ENCODE measurements at places on chromosomes 2 and 18. TPM values are rescaled to one million over a fixed set of nuclear protein-coding genes. Genes with fewer than 3 reads are reported as not detected.

DNA sequence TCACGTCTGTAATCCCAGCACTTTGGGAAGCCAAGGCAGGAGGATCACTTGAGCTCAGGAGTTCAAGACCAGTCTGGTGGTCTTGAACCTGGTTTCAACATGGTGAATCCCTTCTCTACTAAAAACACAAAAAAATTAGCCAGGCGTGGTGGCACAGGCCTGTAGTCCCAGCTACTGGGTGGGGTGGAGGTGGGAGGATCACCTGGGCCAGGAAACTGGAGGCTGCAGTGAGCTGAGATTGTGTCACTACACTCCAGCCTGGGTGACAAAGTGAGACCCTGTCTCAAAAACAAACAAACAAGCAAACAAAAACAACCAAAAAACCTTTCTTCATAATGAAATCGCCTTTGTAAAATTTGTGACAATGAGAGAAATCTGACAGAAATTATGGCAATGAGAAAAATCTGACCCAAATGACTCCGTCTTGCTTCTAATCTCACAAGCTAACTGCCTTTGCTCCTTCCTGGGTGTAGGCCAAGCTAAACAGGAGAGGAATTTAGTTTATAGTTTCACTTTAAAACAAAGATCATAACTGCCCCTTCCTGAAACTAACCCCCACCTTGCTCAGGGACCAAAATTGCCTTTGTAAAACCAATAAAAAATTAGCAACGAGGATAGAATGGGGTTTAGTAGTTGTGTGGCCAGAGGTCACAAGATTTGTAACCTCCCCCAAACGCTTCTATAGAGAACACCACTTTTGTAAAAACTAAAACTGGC is 60.7 kb upstream of the KIF5C start:
- no peak for DNase-seq

DNA sequence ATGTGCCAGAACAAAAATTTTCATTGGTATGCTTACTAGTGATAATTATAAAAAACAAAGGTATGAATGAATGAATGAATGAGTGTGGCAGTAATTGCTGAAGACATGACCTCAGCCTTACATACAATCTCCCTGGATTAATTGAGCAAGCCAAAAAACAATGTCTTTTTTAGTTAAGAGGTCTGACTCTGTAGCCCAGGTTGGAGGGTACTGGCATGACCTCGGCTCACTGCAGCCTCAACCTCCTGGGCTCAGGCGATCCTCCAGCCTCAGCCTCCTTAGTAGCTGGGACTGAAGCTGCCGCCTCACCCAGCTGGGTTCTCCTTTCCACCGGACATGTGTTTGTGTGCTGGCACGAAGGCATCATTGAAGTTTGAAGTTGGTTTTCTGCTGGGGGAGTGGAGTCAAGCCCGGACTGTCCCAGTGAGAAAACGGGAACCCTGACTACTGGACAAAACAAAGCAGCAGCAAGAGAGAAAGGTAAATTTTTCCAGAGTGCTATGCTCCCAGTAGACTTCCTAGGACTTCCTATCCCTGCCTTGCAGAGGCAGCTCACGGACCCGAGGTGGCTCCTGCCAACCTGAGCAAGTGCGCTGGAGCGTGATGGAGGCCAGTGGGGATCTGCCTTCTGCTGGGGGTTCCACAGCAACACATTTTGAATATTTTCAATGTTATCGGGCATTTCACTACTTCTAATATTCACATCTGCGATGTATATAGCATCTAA is 6.4 kb upstream of the IMP4 start:
- DNase-seq = no peak

DNA sequence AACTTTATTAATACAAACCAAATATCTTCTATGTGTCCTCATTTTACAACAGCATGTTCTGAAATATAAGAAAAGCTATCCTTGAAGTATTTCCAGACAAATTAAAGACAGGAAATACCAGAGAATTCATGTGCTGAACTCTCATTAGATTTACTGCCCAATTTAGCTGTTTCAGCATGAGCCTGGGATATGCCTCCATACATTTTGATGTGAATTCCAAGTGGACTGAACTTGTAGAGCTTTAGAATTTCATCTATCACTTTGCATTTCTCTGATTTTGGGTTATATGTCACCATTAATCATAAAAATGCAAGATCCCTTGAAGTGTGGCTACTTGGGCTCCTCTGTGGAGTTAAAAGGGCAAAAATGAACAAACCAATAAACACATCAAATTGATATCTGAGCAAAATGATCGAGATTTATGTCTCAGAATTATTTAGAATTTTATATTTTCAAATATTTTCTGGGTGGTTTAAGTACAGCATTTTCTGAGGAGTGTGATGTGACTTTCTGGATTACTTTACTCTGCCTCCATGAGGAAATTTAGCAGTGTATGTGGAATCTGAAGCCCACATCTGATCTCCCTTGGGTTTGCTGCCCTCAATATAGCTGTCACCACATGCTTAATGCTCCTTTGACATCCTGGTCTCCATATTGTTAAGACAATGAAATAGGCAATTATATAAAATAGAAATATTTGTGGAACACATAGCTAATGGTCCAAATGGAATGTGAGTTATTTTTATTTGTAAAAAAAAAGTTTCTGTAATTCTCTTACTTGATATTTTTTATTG is 206.6 kb upstream of the RBMS1 start:
- DNase-seq = no peak

DNA sequence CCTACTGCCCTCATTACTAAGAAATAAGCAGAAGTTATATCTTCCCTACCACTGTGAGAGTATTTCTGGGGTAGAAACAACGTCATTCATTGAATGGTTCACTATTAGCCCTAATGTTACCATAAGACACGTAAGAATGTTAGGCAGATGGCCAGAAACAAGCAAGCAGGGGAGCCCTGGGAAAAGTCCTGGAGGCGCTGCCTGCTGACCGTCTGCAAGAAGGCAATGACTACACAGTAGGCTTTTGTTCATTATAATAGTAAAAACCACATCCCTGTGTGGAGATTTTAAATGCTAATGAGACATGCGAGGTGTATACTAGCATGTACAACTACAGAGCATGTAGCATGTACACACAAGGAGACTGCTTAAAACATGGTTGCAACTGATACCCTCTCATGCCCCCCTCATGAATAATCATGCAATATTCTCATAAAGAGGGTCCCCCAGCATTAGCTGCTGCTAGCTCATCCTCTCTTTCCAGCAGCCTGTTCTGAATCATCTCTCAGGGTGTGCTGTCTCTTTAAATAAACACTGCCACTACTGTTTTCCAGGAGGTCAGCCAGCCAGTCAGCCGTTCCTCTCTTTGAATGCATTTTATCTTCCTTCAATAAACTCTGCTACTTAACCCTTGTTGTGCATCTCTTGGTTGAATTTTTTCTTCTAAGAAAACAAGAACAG is 23.6 kb downstream of the SUCLG1 start:
- DNase-seq = no peak

GRCh38 chr18:67977067-67977616 is 460.6 kb upstream of the DSEL start:
- DNase-seq = peak; percentile 59

- DNase-seq = peak; percentile 45
Observed at GRCh38 chr2:240623531-240624010, 1.7 kb upstream of the GPR35 start.

- DNase-seq = peak; percentile 52
Observed at GRCh38 chr2:34012715-34013302, 413.7 kb upstream of the FAM98A start.

The GLI2 gene
- 2.2 TPM for total RNA-seq

The HRH4 gene
- 0.19 TPM for total RNA-seq

DNA sequence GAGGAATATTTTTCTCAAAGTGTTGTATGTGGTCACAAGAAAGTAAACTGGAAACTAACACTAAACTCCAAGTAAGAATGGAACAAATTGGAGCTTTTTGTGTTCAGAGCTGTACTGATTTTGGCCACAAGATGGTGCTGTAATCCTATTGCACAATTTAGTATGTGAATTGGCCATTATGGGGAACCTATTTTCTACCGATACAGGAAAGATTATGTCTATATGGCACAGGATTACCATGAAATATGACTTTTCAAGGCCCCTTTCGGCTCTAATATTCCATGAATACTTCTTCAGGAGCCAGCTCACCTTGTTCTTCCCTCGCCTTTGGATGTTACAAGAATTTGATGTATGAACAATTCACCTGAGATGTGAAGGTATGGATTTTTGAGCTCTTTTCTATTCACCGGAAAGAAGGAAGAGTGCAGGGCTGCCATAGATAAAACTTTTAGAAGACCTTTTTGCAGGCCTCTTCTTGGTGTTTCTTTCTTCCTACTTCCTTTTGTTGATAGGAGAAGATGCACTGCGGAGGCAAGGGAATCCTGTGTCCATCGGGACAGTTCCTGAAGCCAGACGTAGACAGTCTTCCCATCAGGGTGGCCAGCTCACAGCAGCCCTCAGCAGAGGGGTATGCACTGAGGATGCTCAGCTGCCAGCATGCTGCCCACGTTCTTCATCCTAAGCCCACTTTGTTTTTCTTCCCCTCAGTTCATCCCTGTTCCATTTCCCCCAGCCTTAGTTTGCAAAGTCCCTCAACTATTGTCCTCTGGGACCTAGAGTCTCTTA is 13.3 kb downstream of the MRPL44 start:
- no peak for DNase-seq

The NOSTRIN gene
- 16.9 TPM for total RNA-seq

DNA sequence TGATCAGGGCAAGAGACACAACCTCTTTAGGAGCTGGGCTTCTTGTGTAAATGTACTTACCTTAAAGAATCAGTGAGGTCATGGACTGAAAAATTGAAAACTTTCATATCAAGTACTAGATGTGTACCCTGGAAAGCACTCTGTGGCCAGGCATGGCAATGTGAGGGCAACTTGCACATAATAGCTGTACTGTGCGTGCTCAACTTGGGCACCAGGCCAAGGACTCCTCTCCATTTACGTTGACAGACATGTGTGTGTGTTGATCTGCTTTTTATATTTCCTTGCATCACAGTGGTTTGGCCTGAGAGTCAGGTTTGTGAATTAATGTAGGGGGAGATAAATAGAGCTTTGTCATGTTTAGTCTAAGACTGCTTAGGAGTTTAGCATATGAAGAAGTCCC is 669.5 kb upstream of the REG3G start:
- DNase-seq = no peak

All from Right ventricle myocardium inferior (tissue), 1 donor.